ENCODE measurements at places on chromosomes 1 and 21. TPM values are rescaled to one million over a fixed set of nuclear protein-coding genes. Genes with fewer than 3 reads are reported as not detected.

The NR1I3 gene
- not detected for total RNA-seq

The EDN2 gene
- total RNA-seq = not detected

The PLEKHA6 gene
- 2.2 TPM for total RNA-seq

The RXFP4 gene
- total RNA-seq = not detected

The MPL gene
- total RNA-seq = 0.21 TPM

The FMN2 gene
- 9.8 TPM for total RNA-seq

The CLDN14 gene
- not detected for total RNA-seq

The ZNF593OS gene
- total RNA-seq = not detected

The L1TD1 gene
- total RNA-seq = 1.1 TPM

The CCDC17 gene
- total RNA-seq = 1.8 TPM

The CASQ1 gene
- 0.39 TPM for total RNA-seq

The OLFML2B gene
- total RNA-seq = 7.1 TPM

The TMEM200B gene
- total RNA-seq = 7.0 TPM

The OPN3 gene
- 17.3 TPM for total RNA-seq

The NKAIN1 gene
- 11.0 TPM for total RNA-seq

The CD53 gene
- 75.4 TPM for total RNA-seq

The UBAP2L gene
- 117 TPM for total RNA-seq

The MLLT11 gene
- total RNA-seq = 1.9 TPM

The WNT3A gene
- total RNA-seq = not detected

The FMO2 gene
- 74.3 TPM for total RNA-seq

The HTR6 gene
- total RNA-seq = not detected

The CRABP2 gene
- total RNA-seq = 3.1 TPM

The PDZK1 gene
- total RNA-seq = 2.1 TPM

The AGT gene
- 6.5 TPM for total RNA-seq

Data from adrenal gland (tissue), 19 donors.